ENCODE measurements at places on chromosomes 2 and 18. TPM values are rescaled to one million over a fixed set of nuclear protein-coding genes. Genes with fewer than 3 reads are reported as not detected.

CPO gene
- total RNA-seq = not detected

SOCS6 gene
- total RNA-seq = 42.3 TPM

KLHL29 gene
- total RNA-seq = 5.8 TPM

PRKAG3 gene
- not detected for total RNA-seq

NCK2 gene
- 51.1 TPM for total RNA-seq

LMAN2L gene
- total RNA-seq = 24.2 TPM

DOK6 gene
- 1.0 TPM for total RNA-seq

MAP3K19 gene
- not detected for total RNA-seq

SLC30A3 gene
- 17.9 TPM for total RNA-seq

L3MBTL4 gene
- total RNA-seq = 5.9 TPM

MYO1B gene
- total RNA-seq = 131 TPM

SPP2 gene
- not detected for total RNA-seq

TDRD15 gene
- total RNA-seq = not detected

EML6 gene
- 0.17 TPM for total RNA-seq

C1QL2 gene
- not detected for total RNA-seq

C2orf72 gene
- under 0.01 TPM for total RNA-seq

FLACC1 gene
- total RNA-seq = 0.84 TPM

PLCD4 gene
- 4.7 TPM for total RNA-seq

MPHOSPH10 gene
- 18.9 TPM for total RNA-seq

OTOS gene
- total RNA-seq = not detected

ABHD3 gene
- total RNA-seq = 6.9 TPM

CD8A gene
- total RNA-seq = 0.05 TPM

ARHGEF4 gene
- total RNA-seq = 0.33 TPM

MC2R gene
- not detected for total RNA-seq

FHL2 gene
- total RNA-seq = 56.4 TPM

GDF7 gene
- total RNA-seq = 28.1 TPM

LYG1 gene
- 0.28 TPM for total RNA-seq

GLI2 gene
- not detected for total RNA-seq

KIAA2012 gene
- not detected for total RNA-seq

RUFY4 gene
- not detected for total RNA-seq

SMPD4 gene
- 37.0 TPM for total RNA-seq

NDUFAF7 gene
- total RNA-seq = 11.3 TPM

ARL5A gene
- 134 TPM for total RNA-seq

PROM2 gene
- 0.05 TPM for total RNA-seq

CDH7 gene
- total RNA-seq = not detected

FNDC4 gene
- total RNA-seq = 14.5 TPM

LOXHD1 gene
- 0.05 TPM for total RNA-seq

SLC16A14 gene
- 0.09 TPM for total RNA-seq

All from dermis blood vessel endothelial cell (primary cell).